ENCODE measurements at places on chromosomes 11 and 22.
A peak's percentile ranks its signal among the peaks of the same experiment; 100 is the strongest.

GRCh38 chr22:22080270-22080669 lies 97.7 kb upstream of the TOP3B start:
- no peak for DNase-seq

GRCh38 chr11:14262271-14262846 lies 96.6 kb downstream of the RRAS2 start:
- DNase-seq = no peak

DNA sequence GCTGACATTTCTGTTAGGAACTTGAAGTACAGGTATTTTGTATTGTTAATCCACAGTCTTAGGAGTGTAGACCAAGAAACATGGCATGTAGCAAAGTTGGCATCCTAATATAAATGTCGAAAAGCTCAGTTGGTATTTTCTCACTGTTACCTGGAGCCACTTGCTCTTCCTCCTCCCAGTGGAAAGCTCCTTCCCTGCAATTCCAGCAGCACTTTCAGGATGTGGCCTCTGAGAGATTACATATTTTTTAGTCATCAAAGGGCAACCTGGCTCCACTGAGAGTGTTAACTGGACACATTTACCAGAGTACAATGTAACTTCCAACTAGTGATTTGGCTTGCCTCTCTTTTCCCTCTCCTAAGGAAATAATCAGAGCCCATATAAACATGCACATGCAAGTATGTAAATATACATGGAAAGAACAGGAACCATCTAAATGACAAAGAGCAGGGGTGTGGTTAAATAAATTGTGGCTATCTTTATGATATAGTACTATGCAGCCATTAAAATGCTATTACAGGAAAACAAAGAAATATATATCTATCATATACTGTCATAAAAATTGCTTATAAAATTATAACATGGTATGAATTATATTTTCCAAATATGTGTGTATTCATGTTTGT lies 14.3 kb upstream of the EED start:
- no peak for DNase-seq

- DNase-seq = no peak
Measured at GRCh38 chr11:103542851-103543250, 433.6 kb downstream of the DYNC2H1 start.

DNA sequence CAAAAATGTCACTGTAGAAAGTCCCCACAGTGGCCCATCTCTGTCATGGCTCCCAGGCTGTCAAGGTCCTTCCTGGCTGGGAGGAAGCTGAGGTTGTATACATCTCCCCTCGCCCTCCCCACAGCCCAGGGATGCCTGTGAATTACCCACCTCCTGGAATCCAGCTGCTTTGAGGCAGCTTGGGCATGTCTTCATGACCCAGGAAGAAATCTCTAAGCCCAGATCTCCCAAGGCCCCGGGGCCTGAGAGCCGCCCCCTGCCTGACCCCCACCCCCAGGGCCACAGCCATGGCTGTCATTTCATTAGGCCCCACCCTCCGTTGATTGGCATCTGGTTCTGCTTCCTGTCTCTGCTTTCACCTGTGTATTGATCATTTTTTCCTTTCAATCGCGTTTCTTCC lies 207.5 kb downstream of the TBC1D22A start:
- DNase-seq = no peak

- DNase-seq = no peak
Measured at GRCh38 chr11:75100314-75100713, 3.6 kb upstream of the OR2AT4 start.

GRCh38 chr11:116042146-116042545 lies 537.9 kb upstream of the CADM1 start:
- no peak for DNase-seq

DNA sequence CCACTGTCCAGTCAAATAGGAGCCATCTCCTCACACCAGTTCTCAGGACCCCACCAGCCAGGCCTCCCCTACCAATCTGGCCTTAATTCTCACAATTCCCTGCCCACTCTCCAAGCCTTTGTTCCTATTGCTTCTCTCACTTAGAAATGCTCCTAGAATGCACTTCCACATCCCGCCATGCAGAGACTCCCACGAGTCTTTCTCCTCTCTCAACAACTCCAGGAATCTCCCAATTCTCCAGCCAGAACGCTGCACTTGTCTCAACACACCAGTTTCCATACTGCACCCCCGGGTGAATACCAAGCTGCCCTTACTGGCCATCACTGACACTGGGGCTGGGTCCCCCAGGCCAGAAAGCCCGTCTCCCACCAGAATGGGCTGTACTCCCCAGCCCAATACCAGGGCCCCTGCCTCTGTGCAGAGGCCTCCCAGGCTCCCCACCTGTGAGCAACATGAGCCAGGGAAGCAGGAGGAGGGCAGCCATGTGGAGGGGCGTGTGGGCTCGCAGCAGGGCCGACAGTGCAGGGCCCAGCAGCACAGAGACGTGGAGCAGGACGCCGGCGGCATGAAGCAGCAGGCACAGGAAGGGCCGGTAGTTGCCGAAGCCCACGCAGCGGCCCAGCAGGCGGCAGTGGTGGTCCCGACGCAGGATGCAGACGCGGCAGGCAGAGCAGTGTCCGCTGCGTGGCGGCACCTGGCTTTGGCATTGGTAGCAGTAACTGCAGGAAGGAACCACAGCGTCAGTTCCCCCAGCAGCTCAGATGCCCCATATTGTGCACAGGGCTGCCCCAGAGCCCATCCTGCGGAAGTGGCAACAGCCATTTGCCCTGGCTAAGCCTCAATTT lies 2.4 kb downstream of the ZDHHC24 start:
- peak; percentile 53 for DNase-seq

DNA sequence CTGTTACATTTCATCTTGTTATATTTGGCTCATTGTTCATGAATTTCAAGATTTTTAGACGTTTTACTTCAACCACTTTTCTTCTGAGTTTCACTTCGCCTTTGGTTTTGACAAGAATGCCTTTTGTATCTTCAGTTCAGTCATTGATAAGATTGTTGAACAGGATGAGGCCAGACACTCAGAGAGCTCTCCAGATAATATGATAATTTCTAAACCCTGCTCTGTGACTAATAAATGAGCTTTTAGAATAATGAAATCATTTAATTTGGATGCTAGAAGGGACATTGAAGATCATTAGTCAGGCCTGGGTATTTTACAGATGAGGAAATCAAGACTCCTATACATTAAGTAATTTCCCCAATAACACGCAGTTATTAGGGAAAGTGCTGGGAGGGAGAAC lies 37.2 kb upstream of the GRAMD1B start:
- no peak for DNase-seq

GRCh38 chr11:1336836-1337646 lies 27.6 kb upstream of the TOLLIP start:
- peak; percentile 59 for DNase-seq

DNA sequence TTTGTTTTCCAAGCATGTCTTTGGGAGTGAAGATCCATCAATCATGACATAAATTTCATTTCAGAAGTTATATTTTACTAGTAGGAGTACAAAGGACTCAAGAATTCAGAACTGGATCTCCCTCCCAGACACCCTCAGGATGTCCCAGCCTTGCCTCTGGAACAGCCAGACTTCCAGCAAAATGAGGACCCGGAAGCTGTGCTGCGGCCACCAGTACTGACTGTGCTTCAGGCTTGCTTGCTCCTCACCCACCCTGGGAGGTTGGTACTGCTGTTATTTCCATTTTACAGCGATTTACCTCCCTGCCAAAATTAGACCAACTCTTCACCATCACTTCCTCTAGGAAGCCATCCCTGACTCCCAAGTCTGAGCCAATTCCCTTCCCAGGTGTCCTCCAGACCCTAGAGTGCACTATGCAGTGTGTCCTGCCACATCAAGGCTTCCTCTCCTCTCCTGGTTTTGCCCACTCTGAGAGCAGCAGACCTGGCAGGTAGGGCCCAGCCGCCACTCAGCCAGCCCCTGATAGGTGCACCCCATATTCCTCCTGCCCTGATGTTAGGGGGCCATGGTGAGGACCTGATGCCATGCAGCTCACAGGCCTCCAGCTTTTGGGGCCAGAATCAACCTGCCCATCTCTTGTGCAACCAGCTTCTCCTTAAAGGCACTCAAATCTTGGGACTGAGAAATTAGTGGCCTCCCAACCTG lies 47.3 kb upstream of the WNT7B start:
- no peak for DNase-seq

- peak; percentile 48 for DNase-seq
Measured at GRCh38 chr11:125923012-125923579, 18.8 kb downstream of the DDX25 start.

GRCh38 chr11:6360183-6360582 lies 30.1 kb upstream of the SMPD1 start:
- DNase-seq = no peak

DNA sequence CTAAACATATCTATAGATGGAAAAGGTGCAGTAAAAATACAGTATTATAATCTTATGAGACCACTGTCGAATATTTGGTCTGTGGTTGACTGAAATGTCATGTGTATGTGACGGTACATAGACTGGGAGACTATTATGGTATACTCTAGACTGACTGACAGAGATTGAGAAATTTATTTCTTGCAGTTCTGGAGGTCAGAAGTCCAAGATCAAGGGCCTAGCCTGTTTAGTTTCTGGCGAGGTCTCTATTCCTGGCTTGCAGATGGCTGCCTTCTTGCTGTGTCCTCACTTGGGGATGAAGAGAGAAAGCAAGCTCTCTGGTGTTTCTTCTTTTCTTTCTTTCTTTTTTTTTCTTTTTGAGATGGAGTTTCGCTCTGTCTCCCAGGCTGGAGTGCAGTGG lies 7.3 kb upstream of the OSBP2 start:
- no peak for DNase-seq

GRCh38 chr11:1219834-1220815 lies 2.7 kb upstream of the MUC5B start:
- no peak for DNase-seq

DNA sequence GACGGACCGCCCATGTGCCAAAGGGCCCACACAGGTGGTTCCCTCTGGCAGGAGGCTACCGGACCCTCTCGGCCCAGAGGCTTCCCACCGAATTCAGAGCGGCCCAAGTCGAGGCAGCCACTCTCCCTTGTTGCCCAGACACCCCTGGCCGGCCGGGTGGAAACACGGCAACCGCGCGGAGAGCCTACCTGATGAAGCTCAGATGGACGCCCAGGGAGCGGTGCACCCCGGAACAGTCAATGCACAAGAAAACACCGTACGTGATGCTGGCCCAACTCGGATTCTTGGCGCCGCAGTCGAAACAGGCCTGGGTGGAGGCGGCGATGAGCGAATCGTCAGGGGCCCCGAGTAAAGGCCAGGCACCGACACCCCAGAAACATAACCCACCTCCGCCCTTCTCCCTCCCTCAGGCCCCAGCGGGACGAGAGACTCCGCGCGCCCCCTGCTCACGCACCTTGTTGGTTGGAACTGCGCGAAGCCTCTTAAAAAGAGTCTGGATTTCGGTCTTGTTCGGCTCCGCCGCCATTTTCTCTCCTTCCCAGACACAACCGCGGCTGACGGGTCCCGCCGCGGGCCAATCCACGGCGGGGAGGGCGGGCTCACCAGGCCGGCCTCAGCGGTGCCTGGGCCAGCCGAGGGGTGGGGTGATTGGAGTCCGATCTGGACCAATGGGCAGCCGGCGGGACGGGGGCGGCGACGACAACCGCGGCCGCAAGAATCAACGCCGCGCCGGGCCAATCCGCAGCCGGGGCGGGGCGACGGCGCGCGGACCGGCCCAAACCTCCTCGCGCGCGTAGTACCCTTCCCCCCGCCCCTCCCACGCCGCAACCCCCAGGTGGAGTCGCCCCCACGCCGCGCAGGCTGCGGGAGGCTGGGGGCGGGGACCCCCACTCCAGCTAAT lies at the start of gene ARFGAP2:
TSS of gene ARFGAP2 (minus strand) at position 552 of the 901 bp plus-strand sequence. CDS start at position 526, 26 bp downstream.
- peak; percentile 94 for DNase-seq

DNA sequence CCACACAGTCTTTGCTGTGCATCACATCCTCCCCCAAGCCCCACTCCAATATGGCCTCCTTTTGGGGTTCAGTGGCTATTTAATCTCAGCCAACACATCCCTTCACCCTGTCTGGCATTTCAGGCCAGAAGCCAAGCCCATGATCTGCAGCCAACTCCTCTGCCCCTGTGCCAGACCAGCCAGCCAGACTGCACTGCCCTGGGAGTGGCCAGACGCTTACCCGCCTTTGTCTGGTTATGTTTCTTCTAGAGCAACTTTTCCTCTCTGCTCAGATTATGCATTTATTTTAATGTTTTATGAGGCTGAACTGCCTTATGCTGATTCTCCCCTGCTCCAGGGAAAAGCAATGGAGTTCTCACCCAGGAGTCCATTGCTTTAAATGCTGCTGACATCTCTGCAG lies 206.7 kb upstream of the TBCEL start:
- DNase-seq = no peak

- DNase-seq = peak; percentile 67
Measured at GRCh38 chr22:37428649-37429586, 1.6 kb upstream of the ELFN2 start.

GRCh38 chr11:27041141-27041899 lies 705 bp downstream of the BBOX1 start:
- no peak for DNase-seq

DNA sequence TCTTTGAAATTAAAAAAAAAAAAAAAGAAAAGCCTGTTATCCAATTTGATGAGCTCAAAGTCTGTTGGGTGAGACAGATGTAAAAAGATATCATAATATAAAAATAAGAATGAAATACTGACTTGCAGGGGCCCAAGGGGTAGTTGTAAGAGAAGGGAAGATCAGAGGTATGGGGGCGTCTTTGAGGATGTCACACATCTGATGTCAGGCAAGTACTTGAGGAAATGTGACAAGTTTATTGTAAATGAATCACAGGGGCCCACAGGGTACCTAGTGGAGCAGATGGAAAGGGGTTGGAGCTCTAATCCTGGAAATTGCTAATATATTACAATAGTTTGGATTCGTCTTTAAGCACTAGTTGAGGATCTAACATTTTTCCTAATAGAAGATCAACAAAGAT lies 131.6 kb downstream of the MAML2 start:
- peak; percentile 40 for DNase-seq

DNA sequence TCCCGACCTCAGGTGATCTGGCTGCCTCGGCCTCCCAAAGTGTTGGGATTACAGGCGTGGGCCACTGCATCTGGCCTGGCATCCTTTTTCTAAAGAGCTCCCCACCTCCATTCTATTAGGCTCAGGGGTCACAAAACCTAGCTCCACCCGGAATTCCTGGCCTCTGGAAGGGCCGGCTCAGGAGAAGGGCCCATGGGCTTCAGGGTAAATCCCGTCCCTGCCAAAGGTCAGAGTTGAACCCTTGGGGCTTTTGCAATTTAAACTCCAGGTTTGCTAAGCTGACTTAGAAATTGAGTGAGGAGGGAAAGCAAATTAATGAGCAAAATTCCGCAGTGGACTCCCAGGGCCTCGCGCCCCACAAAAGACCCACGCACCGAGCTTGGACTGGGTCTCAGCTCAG lies 48.3 kb downstream of the RPS6KA4 start:
- no peak for DNase-seq

- DNase-seq = peak; percentile 1
Measured at GRCh38 chr11:120132645-120133185, 5.2 kb downstream of the TRIM29 start.

GRCh38 chr11:124115782-124116616 lies 749 bp downstream of the VWA5A start:
- no peak for DNase-seq

DNA sequence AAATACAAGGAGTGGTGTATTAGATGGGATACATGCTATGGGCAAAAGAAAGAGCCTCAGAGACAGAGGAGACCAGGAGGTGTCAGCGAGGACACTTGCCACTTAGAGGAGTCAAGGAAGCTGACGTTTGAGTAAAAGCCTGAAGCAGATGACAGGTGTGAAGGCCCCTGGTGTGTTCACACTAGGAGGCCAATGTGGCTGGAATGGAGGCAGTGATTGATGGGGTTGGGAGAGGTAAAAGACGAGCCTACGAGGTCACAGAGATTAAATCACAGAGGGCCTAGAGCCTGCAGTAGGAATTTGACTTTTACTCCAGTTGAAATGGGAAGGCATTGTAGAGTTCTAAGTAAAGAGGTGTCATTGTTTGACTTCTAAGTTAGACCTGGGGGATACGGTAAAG lies 12.0 kb upstream of the GDPD5 start:
- no peak for DNase-seq
